SJCRH30 (cell line): ENCODE measurements at places on chromosomes 5 and 9. TPM values are rescaled to one million over a fixed set of nuclear protein-coding genes. Genes with fewer than 3 reads are reported as not detected.

- DNase-seq = no peak
Measured at GRCh38 chr9:33185858-33186257, 18.7 kb upstream of the B4GALT1 start.

DNA sequence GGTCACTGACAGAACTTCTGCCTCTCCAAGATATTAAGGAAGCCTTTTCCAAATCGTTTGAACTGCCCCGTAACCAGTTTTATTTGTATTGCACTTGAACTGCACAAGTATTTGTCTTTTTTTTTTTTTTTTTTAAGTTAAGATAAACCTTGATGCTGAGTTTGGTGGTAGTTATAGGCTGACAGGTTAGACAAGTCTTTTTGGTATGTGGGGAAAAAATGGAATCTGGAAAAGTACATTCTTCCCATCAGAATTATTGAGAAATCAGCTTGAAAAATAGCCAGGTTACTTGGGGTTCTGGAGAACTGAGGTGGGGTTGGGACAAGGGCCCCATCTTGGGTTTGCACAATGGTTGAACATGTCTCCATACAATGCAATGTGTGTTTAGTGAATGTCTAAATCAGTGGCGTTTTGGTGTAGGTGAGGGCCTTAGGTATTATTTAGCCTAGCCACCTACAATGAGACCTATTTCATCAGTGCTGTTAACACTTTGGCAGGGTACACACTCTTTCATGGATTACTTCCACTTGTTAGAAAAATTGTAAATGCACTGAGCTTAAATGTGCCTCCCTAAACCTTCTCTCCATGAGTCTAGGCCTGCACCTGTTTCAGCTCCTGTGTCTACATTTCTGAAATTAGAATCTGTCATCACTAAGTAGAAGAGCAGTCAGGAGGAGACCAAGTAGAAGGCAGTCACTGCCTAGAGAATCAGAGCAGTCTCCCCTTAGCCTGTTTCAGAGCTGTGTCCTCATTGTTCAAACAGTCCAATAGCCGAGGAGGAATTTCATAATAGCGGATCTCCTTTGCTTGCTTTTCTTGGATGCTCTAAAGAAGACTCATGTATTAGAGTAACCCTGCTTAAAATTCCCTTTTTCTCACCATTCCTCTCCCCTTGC is 140.0 kb upstream of the HMHB1 start:
- DNase-seq = no peak

DNA sequence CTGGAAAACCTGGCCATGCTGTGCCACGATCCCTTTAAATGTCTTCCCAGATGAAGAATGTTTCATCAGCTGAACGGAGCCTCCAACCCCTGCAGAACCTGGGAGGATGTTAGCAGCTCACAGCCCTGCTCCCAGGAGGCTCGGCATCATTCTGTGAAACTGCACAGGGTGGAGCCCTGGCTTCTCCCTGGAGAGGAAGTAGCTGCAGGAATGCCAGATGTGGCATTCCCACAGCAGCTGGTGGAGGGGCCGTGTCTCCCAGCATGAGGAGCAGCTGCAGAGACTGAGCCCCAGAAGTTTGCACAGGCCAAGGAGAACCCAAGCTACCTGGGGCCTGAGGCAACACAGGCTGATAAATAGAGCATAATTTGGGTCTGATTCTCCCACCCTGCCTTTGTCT is 165.8 kb upstream of the MAP3K1 start:
- DNase-seq = peak; percentile 43

DNA sequence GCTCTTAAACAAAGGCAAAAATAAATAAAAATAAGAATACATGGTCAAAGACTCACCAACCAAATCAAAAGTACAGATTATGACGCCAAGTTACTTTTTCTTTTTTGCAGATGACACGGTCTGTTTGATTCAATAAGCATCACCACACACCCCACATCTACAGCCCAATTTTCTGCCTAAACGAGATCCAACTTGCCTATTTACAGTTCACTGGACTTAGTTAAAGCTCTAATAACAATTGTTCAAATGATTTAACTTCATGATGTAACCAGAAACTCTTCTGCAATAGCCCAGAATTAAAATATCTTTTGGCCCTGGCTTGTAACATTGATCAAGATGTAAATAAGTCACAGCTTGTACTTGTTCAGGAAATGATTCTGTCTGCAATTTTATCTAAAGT is 590.3 kb upstream of the C9orf72 start:
- DNase-seq = no peak

DNA sequence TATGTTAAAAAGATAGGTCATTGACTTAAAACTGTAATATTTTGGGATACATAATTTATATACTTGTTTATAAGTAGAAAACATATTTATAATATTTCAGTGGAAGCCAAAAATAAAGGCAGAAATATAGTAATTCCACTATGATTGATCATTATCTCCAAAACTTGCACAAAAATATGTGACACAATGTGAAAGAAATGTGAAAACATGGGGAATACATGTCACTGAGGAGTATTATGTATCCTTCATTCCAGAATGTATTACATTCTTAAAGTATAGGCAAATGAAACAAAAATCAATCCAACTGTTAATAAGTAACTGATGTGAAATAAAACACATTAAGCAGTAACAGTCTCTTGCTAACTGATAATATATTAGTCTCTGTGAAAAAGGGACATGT is 236.7 kb downstream of the CDH18 start:
- DNase-seq = no peak

- no peak for DNase-seq
Measured at GRCh38 chr9:130500340-130501180, 55.8 kb downstream of the ASS1 start.

- DNase-seq = no peak
Measured at GRCh38 chr5:169148138-169148740, 152.7 kb downstream of the SLIT3 start.

DNA sequence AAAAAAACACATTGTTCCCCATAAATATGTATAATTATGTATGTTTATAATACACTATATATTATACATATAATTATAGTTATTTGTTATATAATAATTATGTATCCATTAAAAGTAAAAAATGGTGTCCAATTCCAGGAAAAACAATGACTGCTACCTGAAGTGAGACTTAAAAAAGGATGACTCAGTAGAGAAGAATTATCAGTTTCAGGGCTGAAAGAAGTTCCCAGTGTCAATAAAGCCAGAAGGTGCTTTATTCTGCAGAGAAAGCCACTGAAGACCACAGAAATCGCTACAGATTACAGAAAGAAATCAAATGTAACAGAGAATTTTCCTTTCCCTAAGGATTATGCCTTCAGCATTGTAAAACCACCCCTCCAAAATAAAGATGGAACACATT is 50.9 kb downstream of the ANKRD31 start:
- no peak for DNase-seq

GRCh38 chr9:133664173-133665050 is 28.2 kb downstream of the DBH start:
- DNase-seq = no peak

DNA sequence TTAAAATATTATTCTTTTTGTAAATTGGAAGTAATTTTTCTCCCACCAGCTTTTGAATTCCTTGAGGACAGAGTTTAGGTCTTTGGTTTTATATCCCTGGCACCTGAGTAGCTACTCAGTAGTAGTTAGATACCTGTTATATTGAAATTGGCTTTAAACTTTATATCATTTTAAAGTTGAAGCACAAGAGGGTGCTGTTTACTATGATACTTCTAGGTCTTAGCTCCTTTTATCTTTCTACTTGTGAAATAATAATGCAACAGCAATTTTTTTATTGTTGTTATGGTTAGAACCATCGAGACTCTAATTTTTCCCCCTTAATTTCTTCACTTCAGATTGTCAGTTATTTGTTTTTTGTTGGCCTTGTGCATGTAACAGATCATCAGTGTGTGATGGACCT is 46.3 kb downstream of the AP3S1 start:
- no peak for DNase-seq

GRCh38 chr9:130138171-130138653 is 34.0 kb upstream of the NCS1 start:
- DNase-seq = peak; percentile 56

GRCh38 chr5:115531787-115532367 is 12.7 kb downstream of the FEM1C start:
- no peak for DNase-seq

- no peak for DNase-seq
Measured at GRCh38 chr5:32170303-32171151, 3.6 kb downstream of the GOLPH3 start.

DNA sequence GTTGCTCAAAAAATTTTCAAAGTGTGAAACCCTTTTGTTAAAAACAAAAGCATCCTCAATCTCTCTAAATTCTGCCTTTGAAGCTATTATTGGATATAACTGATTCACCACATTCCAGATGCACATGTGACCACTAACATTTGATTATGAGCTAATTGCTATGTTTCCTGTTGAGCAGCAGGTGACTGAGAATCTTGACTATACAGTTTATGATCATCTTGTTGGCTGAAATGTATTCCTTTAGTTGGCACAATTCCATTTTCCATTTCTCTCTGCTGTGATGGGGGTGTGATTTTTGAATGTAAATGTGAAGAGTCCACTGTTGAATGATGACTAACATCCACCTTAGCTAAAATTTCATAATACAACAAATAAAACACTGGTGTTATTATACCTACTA is 10.7 kb downstream of the LYSMD3 start:
- peak; percentile 34 for DNase-seq

GRCh38 chr5:27242258-27242626 is 203.9 kb upstream of the CDH9 start:
- no peak for DNase-seq

- DNase-seq = no peak
Measured at GRCh38 chr5:140365282-140365681, 5.3 kb downstream of the SLC4A9 start.

GRCh38 chr5:57302164-57302563 is 128.3 kb downstream of the GPBP1 start:
- peak; percentile 56 for DNase-seq

DNA sequence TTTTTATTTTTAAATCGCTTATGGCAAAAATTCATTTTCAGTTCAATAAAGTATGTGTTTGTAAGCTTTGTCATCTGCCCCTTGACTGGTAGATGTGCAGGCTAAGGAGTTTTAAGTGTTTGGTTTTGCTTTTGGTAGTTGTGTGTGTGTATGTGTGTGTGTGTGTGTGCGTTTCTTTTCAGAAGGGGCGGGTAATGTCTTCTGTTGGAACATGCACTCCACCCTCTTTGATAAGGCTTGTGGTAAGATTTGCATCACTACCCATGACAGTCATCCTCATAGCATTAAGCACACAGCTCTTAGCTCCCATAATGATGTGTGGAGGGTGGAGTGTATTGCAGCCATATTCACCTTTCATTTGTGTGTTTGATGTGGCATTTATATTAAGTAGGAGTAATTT is 92.1 kb upstream of the FSD1L start:
- DNase-seq = no peak

Gene PROB1
- total RNA-seq = 0.38 and 0.59 TPM in 2 replicates

Gene MYO10
- 9.3 and 9.4 TPM in 2 replicates for total RNA-seq

Gene EGR1
- 2.0 TPM in 2 replicates for total RNA-seq

Gene GPX3
- 3.3 and 4.0 TPM in 2 replicates for total RNA-seq

Gene PTGDS
- not detected in 2 replicates for total RNA-seq

Gene LPAR1
- total RNA-seq = 13.9 and 14.8 TPM in 2 replicates

Gene PCDHGA5
- 4.7 and 6.9 TPM in 2 replicates for total RNA-seq

Gene IL33
- total RNA-seq = 0.05 and 0.10 TPM in 2 replicates

Gene AIF1L
- 0.53 and 1.0 TPM in 2 replicates for total RNA-seq

Gene TSPAN17
- 25.3 and 26.5 TPM in 2 replicates for total RNA-seq

Gene NUTM2G
- 0.42 TPM in 1 of 2 replicates, not detected in the other for total RNA-seq

Gene TMC1
- total RNA-seq = not detected in 2 replicates
